ENCODE measurements at places on chromosomes 13 and 19.

DNA sequence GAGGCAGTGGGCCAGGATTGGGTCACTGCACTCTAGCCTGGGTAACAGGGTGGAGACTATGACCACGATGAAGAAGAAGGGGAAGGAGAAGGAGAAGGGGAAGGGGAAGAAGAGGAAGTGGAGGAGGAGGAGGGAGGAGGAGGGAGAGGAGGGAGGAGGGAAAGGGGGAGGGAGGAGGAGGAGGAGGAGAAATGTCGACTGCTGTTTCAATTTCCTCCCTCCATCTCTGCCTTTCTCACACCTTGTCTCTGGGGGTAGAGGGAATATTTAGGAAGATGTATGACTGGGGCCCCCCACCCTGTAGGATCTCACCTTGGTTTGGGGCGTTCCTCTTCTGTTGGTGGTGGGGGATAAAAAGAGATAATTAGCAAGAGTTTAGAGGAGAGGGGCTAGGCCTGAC is 3.8 kb downstream of the TNNT1 start:
- DNase-seq = no peak

DNA sequence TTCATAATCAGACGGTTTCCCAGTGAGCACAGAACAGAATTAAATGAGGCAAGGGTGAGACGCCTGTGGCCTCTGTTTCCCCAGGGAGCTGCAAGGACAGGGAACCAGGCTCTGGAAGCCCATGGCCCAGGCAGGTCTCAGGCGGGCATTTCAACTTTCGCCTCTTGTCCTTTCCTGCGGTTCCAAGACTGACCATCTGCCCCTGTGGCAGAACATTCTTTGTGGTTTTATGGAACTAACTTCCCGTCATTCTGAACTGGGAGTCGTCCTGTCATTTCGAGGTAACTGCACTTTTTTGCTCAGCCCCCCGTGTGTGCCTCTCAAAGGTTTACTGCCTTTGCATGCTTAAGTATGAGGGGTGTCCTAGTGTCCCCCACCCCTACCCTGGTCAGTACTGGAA is 70.9 kb downstream of the KL start:
- no peak for DNase-seq

GRCh38 chr13:69970520-69970919 is 137.1 kb upstream of the ATXN8OS start:
- no peak for DNase-seq

DNA sequence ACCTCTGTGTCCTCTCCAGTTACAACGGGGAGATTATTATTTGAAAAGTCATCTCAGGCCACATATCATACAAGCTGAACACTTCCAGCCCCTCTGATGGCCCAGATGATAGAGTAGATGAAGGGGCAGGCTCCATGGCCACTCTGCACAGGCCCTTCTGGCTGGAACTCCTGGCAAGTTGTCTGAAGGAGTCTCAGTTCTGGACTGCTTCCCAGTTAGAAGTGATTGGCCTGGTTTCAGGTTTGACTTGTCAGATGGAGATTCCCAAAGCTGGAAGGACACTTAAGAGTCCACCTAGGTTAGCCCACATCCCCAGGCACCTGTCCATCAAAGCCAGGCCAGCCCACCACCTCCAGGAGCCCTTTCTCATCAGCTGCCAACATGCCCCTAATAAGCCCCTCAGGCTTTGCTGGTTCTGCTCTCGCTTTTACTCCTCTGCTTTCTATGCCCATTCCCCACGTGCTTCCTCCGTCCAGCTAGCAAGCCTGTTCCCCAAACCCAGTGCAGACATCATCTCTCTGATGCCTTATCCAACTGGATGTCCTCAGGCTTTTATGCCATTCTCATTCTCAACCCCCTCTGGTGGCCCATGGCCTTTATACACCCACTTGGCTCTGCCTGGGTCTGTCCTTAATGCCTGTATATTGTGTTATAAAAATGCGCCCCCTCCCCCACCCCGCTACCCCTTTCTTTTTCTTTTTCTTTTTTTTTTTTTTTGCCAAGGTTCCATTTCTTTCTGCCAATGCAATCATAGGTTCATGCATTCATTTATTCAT is 56.5 kb downstream of the HSPH1 start:
- no peak for DNase-seq

GRCh38 chr19:6026390-6027227 is 48.7 kb upstream of the RANBP3 start:
- no peak for DNase-seq

DNA sequence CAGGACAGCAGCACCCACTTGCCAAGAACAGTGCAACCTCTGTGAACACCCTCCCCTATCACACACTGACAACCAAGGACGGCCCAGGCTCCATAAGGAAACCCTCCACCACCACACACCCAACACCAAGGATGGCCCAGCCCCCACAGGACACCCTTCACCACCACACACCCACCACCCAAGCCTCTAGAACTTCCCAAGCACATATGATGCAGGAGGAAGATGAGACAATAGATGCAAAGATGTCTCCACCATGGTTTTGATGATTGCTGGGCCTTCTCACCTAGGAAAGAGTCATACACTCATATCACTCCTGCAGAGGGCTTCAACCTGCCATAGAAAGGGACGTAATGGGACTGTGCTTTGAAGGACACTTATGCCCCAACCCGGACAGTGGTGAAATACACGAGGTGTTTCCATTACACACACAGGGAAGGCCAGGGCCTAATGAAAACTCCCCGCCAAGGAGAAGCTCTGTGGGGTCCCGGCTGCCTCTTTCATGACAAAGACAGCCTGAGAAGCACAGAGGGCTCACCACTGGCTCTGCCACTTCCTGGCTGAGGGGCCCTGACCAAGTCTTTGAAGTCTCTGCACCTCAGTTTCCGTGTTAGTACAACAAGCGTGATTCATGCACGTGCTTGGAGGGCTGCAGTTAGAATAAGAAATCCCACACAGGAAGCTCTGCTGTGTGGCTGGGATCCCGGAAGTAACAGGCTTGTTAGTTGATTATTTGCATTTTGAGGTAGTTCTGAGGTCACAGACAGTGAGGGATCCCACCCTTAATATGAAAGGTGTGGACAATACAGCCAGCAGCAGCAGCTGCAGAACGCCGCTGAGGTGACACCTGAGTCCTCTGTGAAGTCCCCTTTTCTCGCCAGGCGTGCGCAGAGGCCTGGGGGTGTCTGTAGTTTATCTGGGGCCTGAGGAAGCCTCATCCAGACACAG is 61.9 kb upstream of the ATP12A start:
- no peak for DNase-seq

DNA sequence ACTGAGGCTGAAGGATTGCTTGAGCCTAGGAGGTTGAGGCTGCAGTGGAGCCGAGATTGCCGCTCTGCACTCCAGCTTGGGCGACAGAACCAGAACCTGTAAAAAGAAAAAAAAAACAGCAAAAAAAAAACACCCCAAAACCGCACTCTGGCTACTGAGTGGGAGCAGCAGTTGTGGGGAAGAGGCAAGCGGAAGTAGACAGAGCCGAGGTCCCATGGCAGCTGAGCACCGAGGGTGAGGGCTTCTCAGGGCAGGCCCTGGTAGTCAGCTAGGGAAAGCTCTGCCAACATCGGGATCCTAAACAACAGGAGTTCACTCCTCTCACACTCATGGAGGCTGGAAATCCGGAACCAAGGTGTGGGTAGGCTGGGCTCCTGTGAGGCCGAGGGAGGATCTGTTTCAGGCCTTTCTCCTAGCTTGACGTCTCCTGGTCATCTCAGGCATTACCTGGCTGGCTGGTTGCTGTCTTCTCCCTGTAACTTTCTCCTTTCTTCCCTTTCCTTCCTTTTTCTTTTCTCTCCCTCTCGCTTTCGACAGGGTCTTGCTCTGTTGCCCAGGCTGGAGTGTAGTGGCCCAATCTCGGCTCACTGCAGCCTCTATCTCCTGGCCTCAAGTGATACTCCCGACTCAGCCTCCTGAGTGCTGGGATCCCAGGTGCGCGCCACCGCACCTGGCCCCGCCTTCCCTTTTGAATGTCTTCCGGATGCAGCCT is 15.8 kb upstream of the LATS2 start:
- DNase-seq = no peak

Measured in anterior cingulate cortex (tissue), 58 donors.